ENCODE measurements at places on chromosomes 4 and X.

GRCh38 chr4:100469555-100469954 is 48.3 kb downstream of the EMCN start:
- no peaks in the 10 kb centered on the region for H3K4me1 ChIP-seq
- no peak overlapping the region for H3K4me3 ChIP-seq
- no peaks in the 10 kb centered on the region for H3K27me3 ChIP-seq

- H3K27me3 ChIP-seq = no peaks in the 10 kb centered on the region
- H3K36me3 ChIP-seq = no peaks in the 10 kb centered on the region
Observed at GRCh38 chrX:37640142-37640541, 45.4 kb upstream of the XK start.

GRCh38 chrX:155334486-155335336 is at the start of gene CLIC2:
Gene CLIC2 (minus strand): TSS chrX:155334614. CDS start chrX:155334427, 187 bp downstream.
- no peaks in the 10 kb centered on the region for H3K4me1 ChIP-seq
- no peak for DNase-seq
- H3K36me3 ChIP-seq = no peaks in the 10 kb centered on the region
- no peaks in the 10 kb centered on the region for H3K27me3 ChIP-seq
- peak within 1 kb of the TSS; percentile 64 for H3K27ac ChIP-seq

DNA sequence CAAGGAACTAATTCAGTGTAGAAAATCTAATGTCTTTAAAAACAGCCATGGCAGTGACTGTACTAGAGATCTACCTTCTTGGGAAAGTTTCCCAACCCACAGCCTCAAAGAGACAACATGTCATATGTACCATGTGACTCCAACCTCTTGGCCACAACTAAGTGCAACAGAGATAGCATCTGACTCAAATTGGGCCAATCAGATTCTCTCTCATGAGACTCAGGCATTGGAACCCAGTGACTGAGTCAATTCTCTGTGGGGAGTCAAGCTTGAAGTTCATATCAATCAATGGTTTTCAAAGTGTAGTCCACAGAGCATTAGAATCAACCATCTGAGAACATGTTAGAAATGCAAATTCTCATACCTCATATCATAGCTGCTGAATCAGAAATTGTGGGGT is 123.3 kb downstream of the MBNL3 start:
- no peaks in the 10 kb centered on the region for H3K4me1 ChIP-seq
- no peak overlapping the region for H3K4me3 ChIP-seq
- no peaks in the 10 kb centered on the region for H3K36me3 ChIP-seq
- no peak overlapping the region for H3K27ac ChIP-seq
- no peaks in the 10 kb centered on the region for H3K27me3 ChIP-seq
- no peak for DNase-seq

- no peak for DNase-seq
- H3K36me3 ChIP-seq = no peaks in the 10 kb centered on the region
- H3K4me3 ChIP-seq = no peak overlapping the region
- H3K4me1 ChIP-seq = no peaks in the 10 kb centered on the region
- H3K27ac ChIP-seq = no peak overlapping the region
- no peaks in the 10 kb centered on the region for H3K27me3 ChIP-seq
Observed at GRCh38 chr4:73895201-73896175, 26.3 kb downstream of the CXCL1 start.

DNA sequence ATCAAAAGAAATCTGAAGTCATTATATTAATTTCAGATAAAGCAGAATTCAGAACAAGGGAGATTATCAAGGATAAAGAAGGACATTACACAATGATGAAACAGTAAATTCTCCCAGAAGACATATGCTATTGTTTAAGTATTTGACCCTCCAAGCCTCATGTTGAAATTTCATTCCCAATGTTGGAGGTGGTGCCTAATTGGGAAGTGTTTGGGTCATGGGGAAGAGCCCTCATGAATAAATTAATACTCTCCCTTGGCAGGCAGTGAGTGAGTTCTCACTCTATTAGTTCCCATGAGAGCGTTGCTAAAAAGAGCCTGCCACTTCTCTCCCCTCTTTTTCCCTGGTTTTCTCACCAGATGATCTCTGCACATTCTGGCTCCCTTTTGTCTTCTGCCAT is 249.9 kb upstream of the GRIA3 start:
- H3K4me3 ChIP-seq = no peak overlapping the region
- DNase-seq = no peak
- no peaks in the 10 kb centered on the region for H3K4me1 ChIP-seq
- H3K27me3 ChIP-seq = no peaks in the 10 kb centered on the region
- no peaks in the 10 kb centered on the region for H3K36me3 ChIP-seq

GRCh38 chr4:16858275-16858752 is 40.1 kb downstream of the LDB2 start:
- no peaks in the 10 kb centered on the region for H3K36me3 ChIP-seq
- H3K4me3 ChIP-seq = no peak overlapping the region
- H3K27ac ChIP-seq = no peak overlapping the region
- H3K27me3 ChIP-seq = no peaks in the 10 kb centered on the region

DNA sequence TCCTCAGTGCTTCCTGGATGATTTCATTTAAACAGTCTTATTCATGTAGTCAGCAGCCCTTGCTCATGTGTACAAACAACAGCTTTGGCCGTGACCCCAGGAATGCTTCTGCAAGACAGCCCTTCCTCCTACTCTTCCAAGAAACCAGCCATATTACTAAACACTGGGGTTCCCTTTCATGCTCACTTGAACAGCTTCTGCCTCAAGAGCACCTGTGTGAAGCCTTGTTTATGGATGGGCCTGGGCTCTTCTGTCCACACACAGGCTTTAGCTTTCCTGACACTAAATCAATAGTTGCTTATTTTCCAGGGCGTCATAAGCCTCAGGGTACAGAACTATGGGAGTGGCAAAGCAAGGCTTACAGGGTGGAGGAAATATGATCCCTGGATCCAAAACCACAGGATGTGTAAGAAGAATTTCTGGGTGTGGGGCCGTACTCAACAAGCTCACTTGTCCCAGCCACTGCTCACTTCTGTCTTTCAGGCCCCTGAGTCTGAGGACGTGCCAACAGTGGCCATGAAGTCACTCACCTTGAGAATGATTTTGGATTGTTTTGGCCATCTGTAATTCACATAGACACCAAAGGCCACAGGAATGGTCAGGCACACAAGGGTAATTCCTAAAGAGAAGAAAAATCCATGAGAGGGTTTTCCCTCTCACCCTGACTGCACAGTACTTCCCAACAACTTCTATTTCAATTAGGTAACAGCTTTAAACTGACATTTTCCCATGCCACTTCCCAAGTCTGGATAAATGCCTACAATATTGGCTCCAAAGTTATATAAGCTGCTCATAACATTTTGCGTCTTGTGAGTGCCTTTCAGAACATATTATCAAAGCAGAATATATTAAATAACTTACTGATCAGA is 17.7 kb downstream of the SLC10A6 start:
- no peak overlapping the region for H3K4me3 ChIP-seq
- no peaks in the 10 kb centered on the region for H3K36me3 ChIP-seq
- H3K27ac ChIP-seq = no peak overlapping the region
- no peaks in the 10 kb centered on the region for H3K27me3 ChIP-seq

- no peak overlapping the region for H3K27ac ChIP-seq
- no peaks in the 10 kb centered on the region for H3K27me3 ChIP-seq
- DNase-seq = no peak
- no peak overlapping the region for H3K4me3 ChIP-seq
- no peaks in the 10 kb centered on the region for H3K4me1 ChIP-seq
Observed at GRCh38 chr4:138236037-138236436, 6.1 kb downstream of the SLC7A11 start.

DNA sequence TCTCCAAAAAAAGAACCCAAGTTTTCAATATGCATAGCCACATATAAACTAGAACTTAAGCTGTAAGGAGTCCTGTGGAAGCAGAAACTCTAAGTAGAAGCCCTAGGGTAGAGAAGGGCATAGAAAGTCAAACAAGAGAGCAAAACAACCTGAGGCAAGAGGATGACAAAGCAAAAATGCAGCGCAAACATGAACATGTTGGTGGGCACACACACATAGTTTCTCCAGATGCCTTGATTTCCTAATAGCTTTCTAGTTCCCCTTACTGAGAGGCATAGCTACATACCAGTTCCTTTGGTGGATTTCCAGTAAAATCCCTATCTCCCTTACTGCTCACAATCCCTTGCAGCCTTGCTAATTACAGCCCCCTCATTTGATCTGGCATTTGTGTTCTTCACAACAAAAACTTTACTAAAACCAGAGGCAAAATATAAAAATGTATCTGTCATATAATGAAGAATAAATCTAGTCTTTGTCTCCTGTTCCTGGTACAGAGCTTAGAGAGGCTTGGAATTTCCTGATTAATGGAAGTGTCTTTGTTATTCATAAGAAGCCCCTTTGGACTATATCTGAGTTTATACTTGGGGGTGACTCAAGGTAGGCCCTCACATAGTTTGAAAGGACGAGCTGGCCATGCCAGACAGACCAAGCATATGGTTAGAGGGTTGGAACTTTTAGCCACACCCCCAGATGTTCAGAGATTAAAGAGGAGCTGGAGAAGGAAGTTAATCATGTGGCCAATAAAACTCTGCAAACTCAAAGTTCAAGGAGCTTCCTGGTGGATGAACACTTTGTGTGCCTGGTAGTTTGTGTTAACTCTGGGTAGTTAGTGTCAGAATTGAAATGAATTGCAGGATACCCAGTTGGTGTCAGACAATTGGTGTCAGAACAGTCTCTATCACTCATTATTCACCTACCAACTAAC is 52.7 kb upstream of the ZCCHC13 start:
- H3K4me3 ChIP-seq = no peak overlapping the region
- no peaks in the 10 kb centered on the region for H3K4me1 ChIP-seq
- no peaks in the 10 kb centered on the region for H3K36me3 ChIP-seq
- no peaks in the 10 kb centered on the region for H3K27me3 ChIP-seq
- no peak overlapping the region for H3K27ac ChIP-seq

- H3K27ac ChIP-seq = no peak overlapping the region
- H3K4me1 ChIP-seq = no peaks in the 10 kb centered on the region
- no peak for DNase-seq
- H3K27me3 ChIP-seq = no peaks in the 10 kb centered on the region
Observed at GRCh38 chr4:17246656-17247055, 265.2 kb downstream of the QDPR start.

DNA sequence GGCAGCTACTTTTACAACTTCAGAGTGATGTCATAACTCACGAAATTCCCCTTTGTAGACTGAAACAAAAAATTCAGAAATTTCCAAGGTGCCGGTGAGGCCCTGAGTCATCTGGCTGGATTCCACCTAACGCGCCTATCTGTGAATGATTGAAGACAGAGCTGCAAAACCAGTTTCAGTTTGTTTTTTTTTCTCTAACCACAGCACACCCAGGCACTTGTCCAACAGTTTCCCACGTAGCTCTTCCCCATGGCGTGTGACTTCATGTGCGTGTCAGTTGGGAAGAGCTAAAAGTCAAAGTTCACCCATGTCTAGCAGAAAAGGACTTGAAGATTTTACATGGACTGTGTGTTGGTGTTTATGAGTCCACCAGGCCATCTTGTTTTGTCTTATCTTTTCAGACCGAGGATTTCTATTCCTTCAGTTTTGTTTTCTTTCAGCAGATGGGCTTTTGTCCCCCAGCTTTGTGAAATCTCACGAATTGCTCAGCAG is 16.4 kb downstream of the TCEANC start:
- H3K4me1 ChIP-seq = no peaks in the 10 kb centered on the region
- DNase-seq = no peak
- no peaks in the 10 kb centered on the region for H3K27me3 ChIP-seq
- H3K36me3 ChIP-seq = no peaks in the 10 kb centered on the region
- H3K27ac ChIP-seq = peak overlapping the region; percentile 56

DNA sequence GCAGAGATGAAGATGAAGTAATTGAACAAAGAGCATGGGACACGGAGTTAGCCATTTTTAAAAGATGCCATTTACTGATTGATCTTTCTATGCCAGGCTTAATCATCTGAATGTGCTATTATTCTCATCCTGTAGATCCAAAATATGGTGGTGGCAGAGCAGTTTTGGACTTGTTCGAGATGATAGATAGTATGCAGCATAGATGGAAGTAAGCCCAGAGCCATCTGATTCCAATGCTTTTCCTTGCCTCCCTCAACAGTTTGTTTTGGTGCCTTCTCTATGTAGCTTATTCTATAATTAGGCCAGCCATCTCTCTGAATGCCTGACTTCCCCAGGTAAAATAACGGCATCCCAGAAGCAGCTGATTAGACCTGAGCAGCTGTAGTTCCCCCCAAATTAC is 152.6 kb upstream of the CLNK start:
- no peaks in the 10 kb centered on the region for H3K4me1 ChIP-seq
- H3K36me3 ChIP-seq = no peaks in the 10 kb centered on the region
- H3K27ac ChIP-seq = no peak overlapping the region
- H3K27me3 ChIP-seq = no peaks in the 10 kb centered on the region
- no peak for DNase-seq

GRCh38 chr4:7762376-7763030 is 177.2 kb downstream of the AFAP1 start:
- DNase-seq = no peak
- H3K4me3 ChIP-seq = no peak overlapping the region
- H3K27ac ChIP-seq = no peak overlapping the region
- peaks cover 35% of the 10 kb centered on the region for H3K4me1 ChIP-seq
- no peaks in the 10 kb centered on the region for H3K36me3 ChIP-seq

GRCh38 chr4:16626945-16627344 is 271.5 kb downstream of the LDB2 start:
- no peaks in the 10 kb centered on the region for H3K4me1 ChIP-seq
- no peaks in the 10 kb centered on the region for H3K27me3 ChIP-seq
- H3K4me3 ChIP-seq = no peak overlapping the region
- no peaks in the 10 kb centered on the region for H3K36me3 ChIP-seq

GRCh38 chrX:148513661-148514060 is 13.2 kb downstream of the AFF2 start:
- no peak overlapping the region for H3K27ac ChIP-seq
- H3K4me3 ChIP-seq = no peak overlapping the region
- no peak for DNase-seq
- no peaks in the 10 kb centered on the region for H3K36me3 ChIP-seq

GRCh38 chr4:28754376-28754775 is 1893.7 kb downstream of the STIM2 start:
- no peak overlapping the region for H3K4me3 ChIP-seq
- H3K36me3 ChIP-seq = no peaks in the 10 kb centered on the region
- no peak for DNase-seq
- no peaks in the 10 kb centered on the region for H3K27me3 ChIP-seq
- no peaks in the 10 kb centered on the region for H3K4me1 ChIP-seq
- no peak overlapping the region for H3K27ac ChIP-seq

DNA sequence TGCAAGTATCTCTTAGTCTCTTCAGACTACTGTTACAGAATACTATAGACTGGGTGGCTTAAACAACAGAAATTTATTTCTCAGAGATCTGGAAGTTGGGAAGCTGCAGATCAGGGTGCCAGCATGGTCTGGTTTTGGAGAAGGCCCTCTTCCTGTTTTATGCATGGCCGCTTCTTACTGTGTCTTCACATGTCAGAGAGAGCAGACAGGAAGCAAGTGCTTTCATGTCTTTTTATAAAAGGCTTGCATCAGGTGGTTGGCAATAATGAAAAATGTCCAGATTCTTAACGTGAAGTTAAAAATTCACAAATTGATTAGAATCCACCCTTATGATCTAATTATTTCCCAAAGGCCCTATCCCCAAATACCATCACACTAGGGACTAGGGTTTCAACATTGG is 284.9 kb downstream of the RPA4 start:
- no peaks in the 10 kb centered on the region for H3K36me3 ChIP-seq
- no peaks in the 10 kb centered on the region for H3K27me3 ChIP-seq
- no peak overlapping the region for H3K27ac ChIP-seq
- no peak for DNase-seq
- no peak overlapping the region for H3K4me3 ChIP-seq

GRCh38 chr4:10134141-10134540 is 17.5 kb upstream of the WDR1 start:
- H3K4me3 ChIP-seq = no peak overlapping the region
- H3K27ac ChIP-seq = no peak overlapping the region
- H3K4me1 ChIP-seq = no peaks in the 10 kb centered on the region

Measured in CD8-positive, alpha-beta memory T cell (primary cell).